Stimulated activated CD4-positive, alpha-beta T cell treated with anti-CD3 and anti-CD28 coated beads, Interleukin-4, amount 100 ng/mL, for 1 hour (primary cell): ENCODE measurements at places on chromosomes 5 and 9.

GRCh38 chr5:150107909-150108447 lies 21.6 kb upstream of the CSF1R start:
- no peak for DNase-seq

DNA sequence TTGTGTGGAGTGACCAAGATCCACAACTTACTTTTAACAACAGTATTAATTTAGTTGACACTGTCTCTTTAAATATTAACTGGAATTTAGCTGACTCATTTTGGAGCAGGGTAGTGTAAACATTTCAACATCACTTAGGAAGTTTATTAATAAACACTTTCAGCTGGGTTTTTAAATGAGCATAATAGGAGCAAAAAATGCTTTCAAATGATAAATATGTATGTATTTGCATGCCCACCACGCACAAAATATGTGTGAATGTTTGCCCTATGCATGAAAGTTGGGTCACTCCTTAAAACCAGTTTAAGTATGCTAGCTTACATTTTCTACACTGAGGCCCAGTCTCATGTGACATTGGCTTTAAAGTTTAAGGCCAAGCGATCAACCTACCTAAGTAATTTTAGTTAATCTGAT lies 2.9 kb downstream of the ZFAND5 start:
- DNase-seq = no peak

DNA sequence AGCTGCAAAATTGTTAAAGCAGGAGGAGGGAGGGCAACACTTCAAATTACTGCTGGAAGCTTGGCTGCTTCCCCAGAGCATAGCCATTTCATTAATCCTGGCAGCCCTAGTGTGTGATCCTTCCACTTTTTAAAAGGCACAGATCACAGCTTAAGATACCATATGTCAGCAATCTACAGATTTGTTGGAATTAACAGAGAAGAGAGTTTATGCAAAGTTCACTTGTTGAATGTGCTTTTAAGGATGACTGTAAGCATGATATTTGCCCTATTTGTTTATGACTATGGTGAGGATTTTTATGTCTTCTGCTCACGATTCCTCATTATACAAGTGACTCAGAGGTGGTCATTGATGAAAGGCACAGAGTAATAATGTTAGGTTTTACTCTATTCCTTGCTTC lies 156.0 kb upstream of the CDKN2B start:
- DNase-seq = no peak

DNA sequence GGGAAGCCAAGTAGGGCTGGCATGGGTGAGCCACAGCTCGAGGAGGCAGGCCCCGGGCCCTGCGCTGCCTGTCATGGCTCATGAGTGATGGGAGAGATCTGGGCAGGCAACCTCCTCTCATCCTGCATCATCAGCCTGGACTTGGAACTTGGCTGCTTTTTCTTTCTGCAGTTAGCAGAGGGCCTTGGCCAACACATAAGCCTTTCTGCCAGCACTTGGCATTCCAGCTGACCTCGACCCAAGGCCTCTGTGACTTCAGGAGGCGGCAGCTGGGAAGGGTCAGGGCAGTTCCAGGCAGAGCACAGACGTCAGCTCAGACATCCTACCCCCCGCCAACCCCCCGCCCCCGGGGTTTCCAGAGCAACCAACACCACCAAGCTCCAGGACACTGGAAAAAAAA lies 7.6 kb downstream of the S1PR3 start:
- DNase-seq = no peak

- no peak for DNase-seq
These were observed 60.6 kb downstream of the HSD17B3 start for GRCh38 chr9:96241391-96241809.

GRCh38 chr5:38932854-38933408 lies 87.1 kb downstream of the OSMR start:
- DNase-seq = no peak

- no peak for DNase-seq
These were observed 246.1 kb upstream of the IRX4 start for GRCh38 chr5:2128686-2129355.

DNA sequence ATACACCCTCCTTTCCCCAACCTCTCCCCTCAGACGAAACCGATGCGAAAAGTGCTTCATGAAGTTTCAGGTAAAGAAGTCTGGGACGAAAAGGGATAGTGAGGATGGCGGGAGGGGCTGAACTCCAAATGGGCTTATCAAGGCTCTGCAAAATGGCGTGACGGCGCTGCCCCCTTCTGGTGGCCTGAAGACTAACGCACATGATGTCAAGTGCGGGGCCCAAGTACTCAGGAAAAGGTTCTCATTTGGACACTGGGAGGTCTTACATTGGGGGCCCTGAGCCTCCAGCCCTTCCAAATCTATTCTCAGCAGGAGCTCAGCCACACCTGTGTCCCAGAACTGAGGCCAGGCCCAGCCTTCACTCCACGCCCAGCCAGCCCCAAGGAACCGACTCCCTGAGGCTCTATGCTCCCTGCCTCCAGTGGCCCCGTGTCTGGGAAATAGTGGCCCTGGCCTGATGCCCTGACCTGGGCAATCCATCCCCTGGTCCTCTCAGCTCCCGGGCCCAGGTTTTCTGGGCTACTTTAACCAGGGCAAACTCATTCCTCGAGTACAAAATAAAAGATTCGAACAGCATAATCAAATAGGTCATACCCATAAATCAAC lies 119.9 kb downstream of the KCNIP1 start:
- peak; percentile 31 for DNase-seq

GRCh38 chr5:179762781-179763176 lies 30.2 kb downstream of the MAML1 start:
- no peak for DNase-seq

GRCh38 chr5:32383586-32383985 lies 61.0 kb downstream of the ZFR start:
- DNase-seq = no peak

- DNase-seq = no peak
These were observed 291.9 kb upstream of the PDE4D start for GRCh38 chr5:60185231-60186099.

GRCh38 chr5:957748-958485 lies 50.7 kb upstream of the NKD2 start:
- no peak for DNase-seq

GRCh38 chr9:10050016-10050415 lies 562.8 kb downstream of the PTPRD start:
- no peak for DNase-seq

GRCh38 chr5:110356677-110357076 lies 369.8 kb downstream of the TMEM232 start:
- DNase-seq = no peak

DNA sequence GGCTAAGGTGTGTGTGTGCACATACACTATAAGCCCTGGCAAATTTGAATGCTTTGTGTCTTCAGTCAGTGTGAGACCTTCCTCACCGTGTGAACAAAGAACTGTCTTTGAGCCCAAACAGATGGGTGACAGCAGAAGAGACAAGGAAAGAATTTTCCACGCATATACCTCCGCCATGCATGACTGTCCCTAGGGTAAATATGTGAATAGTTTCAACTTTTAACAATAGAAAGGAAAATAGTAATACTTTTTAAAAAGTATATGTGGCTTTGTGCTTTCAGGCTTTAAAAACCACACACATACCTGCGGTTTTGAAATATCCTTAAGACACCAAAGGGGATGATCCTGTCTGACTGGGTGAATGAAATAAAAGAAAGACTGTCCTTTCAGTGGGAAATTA lies 438.6 kb upstream of the MPDZ start:
- DNase-seq = no peak

DNA sequence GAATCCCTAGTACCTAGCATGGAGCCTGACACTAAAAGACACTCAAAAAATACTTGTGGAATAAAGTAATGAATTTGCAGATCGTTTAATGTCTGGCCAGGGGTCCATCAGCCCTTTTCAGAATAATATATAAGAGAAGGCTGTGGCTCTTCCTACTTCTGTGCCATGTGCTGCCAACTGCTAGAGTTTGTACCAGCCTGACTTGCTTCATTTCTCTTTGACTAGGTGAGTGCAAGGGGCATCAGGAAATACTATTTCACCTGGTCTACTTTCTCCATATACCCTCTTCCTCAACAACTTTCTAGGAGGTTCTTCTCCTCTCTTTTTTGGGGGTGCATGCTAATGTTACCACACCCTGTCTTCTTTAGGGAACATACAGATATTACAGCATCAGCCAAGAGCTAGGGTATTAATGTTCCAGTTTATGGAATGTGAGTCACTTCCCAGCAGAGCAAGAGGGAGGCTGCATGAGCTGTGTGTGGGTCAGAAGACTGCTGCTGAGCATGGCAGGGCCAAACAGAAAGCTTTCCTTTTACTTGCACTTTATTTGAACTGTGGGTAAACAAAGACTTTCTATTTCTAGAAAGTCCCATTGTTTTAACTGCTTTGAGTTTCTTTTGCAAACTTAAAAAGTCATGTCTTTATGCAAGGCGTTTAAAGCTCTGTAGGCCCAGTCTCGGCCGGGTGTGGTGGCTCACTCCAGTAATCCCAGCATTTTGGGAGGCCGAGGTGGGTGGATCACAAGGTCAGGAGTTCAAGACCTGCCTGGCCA lies 158.9 kb downstream of the ADAMTSL1 start:
- no peak for DNase-seq

DNA sequence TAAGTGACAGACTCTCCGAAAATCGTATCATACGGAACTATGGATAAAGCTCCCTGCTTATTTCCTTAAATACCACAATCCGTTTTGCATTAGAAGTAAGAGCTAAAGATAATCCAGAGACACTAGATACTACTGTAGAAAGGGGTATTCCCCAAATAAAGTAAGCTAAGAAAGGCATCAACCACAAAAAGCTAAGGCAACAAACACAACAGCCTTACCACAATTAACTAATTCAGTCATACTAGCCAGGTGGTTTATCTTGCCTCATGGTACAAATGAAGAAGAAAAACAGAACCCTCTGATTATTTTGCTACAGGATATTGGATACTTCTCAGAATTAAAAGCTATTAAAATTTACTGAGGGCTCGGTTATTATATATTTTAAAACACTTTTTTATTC lies 14.1 kb downstream of the ERP44 start:
- no peak for DNase-seq

DNA sequence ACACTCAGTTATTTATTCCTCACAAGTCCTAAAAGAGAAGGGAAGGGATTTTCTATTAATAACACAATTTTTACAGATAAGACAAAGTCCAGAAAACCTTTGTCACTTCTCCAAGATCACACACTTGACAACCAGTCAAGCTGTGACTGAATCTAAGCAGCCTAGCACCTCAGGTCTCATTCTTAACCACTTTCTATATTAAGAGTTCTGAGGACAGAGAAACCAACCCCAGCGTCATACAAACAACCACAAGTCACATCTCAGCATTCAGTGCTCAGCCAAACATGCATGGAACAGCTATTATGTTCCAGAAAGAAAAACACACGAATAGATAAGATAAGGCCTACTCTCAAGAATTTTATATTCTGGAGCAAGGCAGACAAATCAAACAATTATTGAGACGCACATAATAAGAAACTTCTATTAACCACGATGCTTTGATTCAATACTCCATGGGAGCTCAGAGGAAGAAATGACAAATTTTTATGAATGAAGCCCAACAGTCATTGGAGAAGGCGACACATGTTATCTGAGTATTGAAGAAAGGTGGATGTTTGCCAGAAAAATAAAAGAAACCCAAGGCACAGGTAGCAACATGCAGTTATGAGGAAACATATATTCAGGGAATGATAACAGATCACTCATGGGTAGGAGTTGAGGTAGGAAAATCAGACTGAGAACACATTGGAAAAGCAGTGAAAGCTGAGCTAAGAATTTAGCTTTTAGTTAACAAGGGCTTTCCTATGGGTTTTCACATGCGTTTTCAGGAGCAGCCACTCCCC lies 113.1 kb downstream of the HTR4 start:
- no peak for DNase-seq

DNA sequence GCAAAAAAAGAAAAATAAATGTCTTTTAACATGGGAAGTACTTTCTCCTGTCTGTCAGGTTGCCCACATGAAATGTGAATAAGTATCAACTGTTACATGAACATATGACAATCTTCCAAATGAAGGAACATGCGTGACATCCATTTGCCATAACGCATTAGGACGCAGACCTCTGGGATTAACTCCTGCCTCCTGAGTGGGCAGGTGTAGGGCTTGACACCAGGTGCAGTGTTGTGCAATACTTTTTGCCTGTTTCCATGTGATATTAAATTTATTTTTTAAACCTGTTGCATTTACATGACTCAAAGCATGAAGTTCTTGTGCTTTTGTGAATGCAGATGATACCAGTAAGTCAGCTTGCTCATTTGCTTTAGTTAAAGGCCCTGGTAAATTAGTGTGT lies 8.7 kb upstream of the TMEM141 start:
- DNase-seq = no peak

- DNase-seq = no peak
These were observed 49.3 kb downstream of the RASGEF1C start for GRCh38 chr5:180159756-180160155.

DNA sequence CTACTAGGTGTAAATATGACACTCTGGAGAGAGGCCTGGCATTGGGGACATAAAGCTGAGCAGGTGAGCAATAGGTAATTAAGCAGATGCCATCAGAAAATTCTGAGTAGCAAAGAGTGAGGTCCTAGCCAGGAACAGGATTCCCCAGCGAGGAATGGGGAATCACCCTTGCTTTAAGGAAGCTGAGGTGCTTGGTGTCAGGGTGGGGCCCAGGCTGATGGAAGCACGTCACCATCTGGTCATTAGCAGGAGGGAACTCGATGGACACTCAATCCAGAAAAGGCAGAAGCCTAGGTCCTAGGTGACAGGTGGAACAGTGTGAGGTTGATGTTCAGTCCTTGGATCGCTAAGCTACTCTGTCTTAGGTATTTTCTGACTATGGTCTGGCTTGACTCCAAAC lies 562.7 kb upstream of the DAP start:
- DNase-seq = no peak

GRCh38 chr5:17154211-17154996 lies 63.0 kb upstream of the BASP1 start:
- no peak for DNase-seq

- DNase-seq = no peak
These were observed 16.3 kb downstream of the POLR1E start for GRCh38 chr9:37501957-37502596.

DNA sequence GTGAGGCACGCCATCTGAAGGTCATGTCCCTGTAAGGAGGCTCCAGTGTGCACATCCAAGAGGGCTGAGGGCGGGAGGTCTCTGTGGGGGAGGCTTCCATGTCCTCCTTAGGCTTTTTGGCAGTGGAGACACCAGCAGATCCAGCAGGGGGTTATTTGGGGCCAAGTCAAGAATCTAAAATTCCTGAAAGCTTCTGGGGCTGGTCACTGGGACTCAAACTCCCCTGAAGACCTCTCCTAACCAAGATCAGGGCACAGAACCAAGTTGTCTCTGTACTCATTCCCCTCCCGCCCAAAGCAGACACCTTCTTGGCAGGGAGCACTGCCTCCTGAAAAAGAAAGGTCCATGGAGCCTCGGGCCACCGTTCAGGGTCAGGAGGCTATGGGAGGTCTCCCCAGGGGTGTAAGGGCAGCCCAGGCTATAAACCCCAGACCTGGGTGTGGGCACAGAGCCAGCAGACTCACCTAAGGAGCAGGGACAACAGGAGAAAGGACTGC lies 127.4 kb upstream of the ADRA1B start:
- no peak for DNase-seq

- DNase-seq = no peak
These were observed 12.8 kb upstream of the MACIR start for GRCh38 chr5:103245761-103246160.

GRCh38 chr5:174383210-174384167 lies 338.0 kb downstream of the NSG2 start:
- no peak for DNase-seq
